Activated CD4-positive, alpha-beta T cell treated with anti-CD3 and anti-CD28 coated beads, Interleukin-2, amount 10 ng/mL, durations not matched to agents 24 days and 14 days (primary cell): ENCODE measurements at places on chromosomes 11 and 22.

- no peak for DNase-seq
- no peaks in the 10 kb centered on the region for H3K27me3 ChIP-seq
- peaks cover 15% of the 10 kb centered on the region for H3K36me3 ChIP-seq
- H3K4me1 ChIP-seq, result peaks cover 4% of the 10 kb centered on the region
- H3K4me3 ChIP-seq, result no peak overlapping the region
Measured at GRCh38 chr22:47014636-47015345, 252.3 kb downstream of the TBC1D22A start.

DNA sequence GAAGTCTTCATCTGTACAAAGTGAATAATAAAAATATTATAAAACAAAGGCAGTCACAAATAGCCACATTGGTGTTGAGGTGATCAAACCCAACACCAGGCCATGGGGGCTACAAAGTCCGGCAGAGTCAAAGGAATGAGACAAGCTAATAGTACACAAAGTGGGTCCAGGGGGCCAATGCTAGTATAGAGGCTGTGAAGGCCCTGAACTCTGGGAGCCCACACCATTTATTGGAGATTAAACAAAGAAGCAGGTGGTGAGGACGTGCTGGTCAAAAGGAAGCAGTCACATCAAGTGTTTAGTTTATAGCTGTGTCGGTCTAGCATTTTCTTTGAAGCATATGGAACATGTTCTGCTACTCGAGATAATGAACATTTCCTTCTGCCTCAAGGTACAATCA is 58.6 kb upstream of the CCT8L2 start:
- no peaks in the 10 kb centered on the region for H3K27me3 ChIP-seq
- no peak overlapping the region for H3K27ac ChIP-seq
- no peaks in the 10 kb centered on the region for H3K36me3 ChIP-seq
- H3K4me1 ChIP-seq, result no peaks in the 10 kb centered on the region
- DNase-seq, result no peak
- H3K4me3 ChIP-seq, result no peak overlapping the region

DNA sequence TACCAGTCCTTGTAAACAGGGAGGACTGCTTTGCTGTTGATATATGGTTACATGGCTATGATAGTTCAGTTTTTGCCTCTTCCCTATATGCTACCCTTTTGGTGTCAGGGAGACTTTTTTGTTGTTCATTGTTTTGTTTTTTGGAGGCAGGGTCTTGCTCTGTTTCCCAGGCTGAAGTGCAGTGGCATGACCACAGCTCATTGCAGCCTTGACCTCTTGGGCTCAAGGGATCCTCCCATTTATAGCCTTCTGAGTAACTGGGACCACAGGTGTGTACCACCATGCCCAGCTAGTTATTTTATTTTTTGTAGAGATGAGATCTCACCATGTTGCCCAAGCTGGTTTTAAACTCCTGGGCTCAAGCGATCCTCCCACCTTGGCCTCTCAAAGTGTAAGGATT is 38.6 kb upstream of the SPTBN2 start:
- H3K27ac ChIP-seq, result no peak overlapping the region
- no peaks in the 10 kb centered on the region for H3K27me3 ChIP-seq
- H3K36me3 ChIP-seq, result no peaks in the 10 kb centered on the region
- no peak for DNase-seq

DNA sequence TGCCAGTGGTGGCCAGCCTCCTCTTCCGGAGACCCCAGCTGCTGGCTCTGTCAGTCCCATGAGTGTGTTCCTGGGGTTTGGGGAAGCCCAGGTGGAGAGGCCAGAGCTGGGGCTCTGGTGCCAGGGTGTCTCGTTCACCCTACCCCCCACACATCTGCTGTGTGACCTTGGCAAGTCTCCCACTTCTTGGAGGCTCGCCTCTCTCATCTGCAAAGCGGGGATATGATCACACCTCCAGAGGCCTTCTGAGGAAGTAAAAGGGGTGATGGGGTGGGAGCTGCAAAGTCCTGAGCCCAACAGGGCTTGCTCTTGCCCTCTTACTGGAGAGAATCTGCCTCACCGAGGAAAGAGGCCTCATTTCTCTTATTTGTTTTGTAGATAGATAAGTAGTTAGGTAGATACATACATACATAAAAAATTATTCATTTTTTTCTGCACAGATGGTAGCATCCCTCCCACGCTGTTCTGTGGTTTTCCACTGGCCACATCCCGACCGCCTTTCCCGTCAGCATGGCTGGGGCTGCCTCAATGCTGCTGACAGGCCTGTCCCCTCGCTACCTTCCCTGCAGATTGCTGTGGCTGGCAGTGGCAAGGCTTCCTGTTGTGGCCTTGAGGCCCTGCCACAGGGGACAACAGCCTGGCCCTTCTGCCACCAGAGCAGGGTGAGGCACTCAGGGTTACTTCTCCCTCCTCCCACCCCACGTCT is 23.9 kb downstream of the MYO7A start:
- H3K27ac ChIP-seq, result peak overlapping the region; percentile 47
- H3K27me3 ChIP-seq, result peaks cover 12% of the 10 kb centered on the region
- H3K4me3 ChIP-seq, result peak overlapping the region; percentile 29

DNA sequence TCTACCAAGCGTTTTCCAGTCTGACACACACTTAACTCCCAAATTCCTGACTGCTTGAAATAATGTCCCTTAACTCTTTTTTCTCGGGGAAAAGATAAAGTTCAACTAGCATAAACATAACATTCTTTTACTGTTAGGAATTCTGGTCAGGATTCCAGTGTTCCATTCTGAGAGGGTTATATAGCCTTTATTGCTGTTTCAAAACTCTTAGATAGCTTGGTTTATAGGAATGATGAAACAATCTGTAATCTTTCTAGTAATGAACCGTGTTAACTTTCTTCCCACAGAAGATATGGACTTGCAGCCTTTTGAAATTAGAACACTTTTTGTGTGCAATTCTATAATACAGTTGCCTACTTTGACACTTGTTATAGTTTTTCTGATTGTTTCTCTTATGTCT is 8.6 kb downstream of the REXO2 start:
- H3K36me3 ChIP-seq, result peaks cover 59% of the 10 kb centered on the region
- H3K4me3 ChIP-seq, result no peak overlapping the region
- no peaks in the 10 kb centered on the region for H3K27me3 ChIP-seq
- peaks cover 15% of the 10 kb centered on the region for H3K4me1 ChIP-seq
- no peak overlapping the region for H3K27ac ChIP-seq
- no peak for DNase-seq

GRCh38 chr11:82975882-82976281 is 74.3 kb downstream of the DDIAS start:
- H3K36me3 ChIP-seq, result peaks cover 15% of the 10 kb centered on the region
- H3K27me3 ChIP-seq, result peaks cover 16% of the 10 kb centered on the region
- no peak for DNase-seq
- no peak overlapping the region for H3K4me3 ChIP-seq
- H3K27ac ChIP-seq, result no peak overlapping the region

- DNase-seq, result no peak
- peak overlapping the region; percentile 89 for H3K27ac ChIP-seq
- peak overlapping the region; percentile 83 for H3K4me3 ChIP-seq
- H3K27me3 ChIP-seq, result no peaks in the 10 kb centered on the region
- peaks cover 23% of the 10 kb centered on the region for H3K4me1 ChIP-seq
Measured at GRCh38 chr11:119030029-119030328, 698 bp downstream of the SLC37A4 start.

- no peak for DNase-seq
- H3K4me3 ChIP-seq, result no peak overlapping the region
- H3K36me3 ChIP-seq, result no peaks in the 10 kb centered on the region
Measured at GRCh38 chr11:7473717-7474116, 11.6 kb upstream of the OLFML1 start.

DNA sequence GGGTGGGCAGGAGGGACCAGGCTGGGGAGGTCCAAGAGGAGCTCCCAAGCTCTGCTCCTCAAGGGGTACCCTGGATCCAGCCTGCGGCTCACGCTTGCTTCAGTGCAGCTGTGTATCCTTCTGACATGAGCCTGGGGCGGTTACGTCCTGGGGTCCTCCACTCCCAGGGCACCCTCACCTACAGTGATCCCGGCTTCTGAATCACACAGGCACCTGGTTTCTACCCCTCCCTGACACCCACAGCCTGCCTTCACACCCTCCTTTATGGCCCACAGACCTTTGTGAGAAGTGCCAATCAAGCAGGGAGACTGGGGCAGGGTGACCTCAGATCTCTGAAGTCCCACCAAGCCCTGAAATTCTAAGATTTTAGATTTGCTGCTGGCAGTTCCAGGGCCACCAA is 1.5 kb downstream of the MPST start:
- peaks cover 4% of the 10 kb centered on the region for H3K36me3 ChIP-seq
- no peaks in the 10 kb centered on the region for H3K27me3 ChIP-seq
- no peak overlapping the region for H3K4me3 ChIP-seq

GRCh38 chr22:26977741-26978376 is 320.5 kb downstream of the MIAT start:
- no peaks in the 10 kb centered on the region for H3K36me3 ChIP-seq
- H3K27me3 ChIP-seq, result no peaks in the 10 kb centered on the region
- DNase-seq, result no peak
- H3K4me3 ChIP-seq, result no peak overlapping the region

- no peak for DNase-seq
- no peaks in the 10 kb centered on the region for H3K27me3 ChIP-seq
- H3K4me3 ChIP-seq, result no peak overlapping the region
- H3K36me3 ChIP-seq, result no peaks in the 10 kb centered on the region
Measured at GRCh38 chr11:113404859-113405430, 17.4 kb downstream of the ANKK1 start.

- H3K36me3 ChIP-seq, result no peaks in the 10 kb centered on the region
- no peak overlapping the region for H3K4me3 ChIP-seq
- DNase-seq, result no peak
- H3K4me1 ChIP-seq, result no peaks in the 10 kb centered on the region
Measured at GRCh38 chr11:10580623-10581022, 12.2 kb upstream of the LYVE1 start.

DNA sequence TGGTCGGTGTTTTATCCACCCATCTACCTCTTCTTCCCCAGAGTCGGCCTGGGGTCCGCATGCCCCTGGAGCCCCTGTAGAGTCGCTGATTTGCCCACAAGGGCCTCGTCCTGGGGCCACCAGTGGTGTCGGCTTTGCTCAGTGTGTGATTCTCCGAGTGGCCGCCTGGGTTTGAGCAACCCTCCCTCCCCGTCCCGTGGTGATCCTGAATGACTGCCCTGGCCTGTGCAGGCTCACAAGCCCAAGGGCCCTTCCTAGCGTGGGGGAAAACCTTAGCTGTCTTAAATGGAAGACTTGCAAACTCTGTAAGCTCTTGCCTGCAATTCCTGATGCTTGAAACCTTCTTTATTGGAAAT is 128.3 kb downstream of the OSBP2 start:
- H3K27me3 ChIP-seq, result peaks cover 47% of the 10 kb centered on the region
- peak overlapping the region; percentile 24 for H3K4me3 ChIP-seq
- peaks cover 7% of the 10 kb centered on the region for H3K4me1 ChIP-seq
- no peak overlapping the region for H3K27ac ChIP-seq
- DNase-seq, result no peak

DNA sequence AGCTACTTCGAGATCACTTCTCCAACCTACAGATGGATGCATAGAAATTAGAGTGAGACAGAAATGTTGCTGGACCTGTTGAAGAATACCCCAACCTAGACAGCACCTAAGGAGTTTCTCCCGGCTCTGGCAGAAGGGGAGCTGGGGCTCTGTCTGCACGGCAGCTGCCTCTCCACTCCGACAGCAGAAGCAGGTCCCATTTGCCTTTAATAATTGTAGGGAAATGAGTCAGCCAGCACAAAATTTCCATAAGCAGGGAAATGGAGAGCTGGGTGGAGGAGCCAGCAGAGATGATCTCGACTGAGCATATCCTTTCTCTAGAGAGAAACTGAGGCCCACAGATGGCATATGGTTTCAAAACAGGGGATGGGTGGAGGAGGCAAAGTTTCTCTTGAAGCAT is 80.1 kb downstream of the EFCAB6 start:
- no peak overlapping the region for H3K27ac ChIP-seq
- DNase-seq, result peak; percentile 29
- no peaks in the 10 kb centered on the region for H3K4me1 ChIP-seq
- peaks cover 9% of the 10 kb centered on the region for H3K27me3 ChIP-seq
- no peaks in the 10 kb centered on the region for H3K36me3 ChIP-seq

GRCh38 chr11:75639762-75640181 is 29.1 kb downstream of the MAP6 start:
- no peaks in the 10 kb centered on the region for H3K4me1 ChIP-seq
- no peak overlapping the region for H3K4me3 ChIP-seq
- H3K27ac ChIP-seq, result no peak overlapping the region
- no peak for DNase-seq

DNA sequence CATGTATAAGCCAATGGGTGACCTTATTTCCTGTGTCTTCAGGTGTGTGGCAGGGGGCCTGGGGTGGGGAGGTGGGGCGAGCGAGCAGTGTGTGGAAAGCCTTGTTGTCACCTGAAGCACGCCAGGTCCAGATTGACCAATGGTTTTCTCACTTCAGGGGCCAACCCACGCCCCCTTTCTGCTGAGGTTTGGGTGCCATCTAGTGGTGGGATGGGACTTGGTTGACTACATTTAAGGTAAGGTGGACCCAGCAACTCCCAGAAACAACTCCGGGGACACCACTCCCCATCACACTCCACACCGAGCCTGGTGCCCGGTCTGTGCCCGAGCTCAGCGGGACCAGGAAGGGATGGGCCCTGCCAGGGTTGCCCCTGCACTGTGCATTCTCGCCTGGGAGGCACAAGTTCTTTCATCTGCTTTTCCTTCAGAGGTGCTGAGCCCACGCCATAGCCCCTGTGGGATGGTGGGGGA is 40.0 kb downstream of the TPCN2 start:
- H3K4me3 ChIP-seq, result no peak overlapping the region
- peaks cover 14% of the 10 kb centered on the region for H3K36me3 ChIP-seq
- no peak overlapping the region for H3K27ac ChIP-seq
- DNase-seq, result peak; percentile 87

DNA sequence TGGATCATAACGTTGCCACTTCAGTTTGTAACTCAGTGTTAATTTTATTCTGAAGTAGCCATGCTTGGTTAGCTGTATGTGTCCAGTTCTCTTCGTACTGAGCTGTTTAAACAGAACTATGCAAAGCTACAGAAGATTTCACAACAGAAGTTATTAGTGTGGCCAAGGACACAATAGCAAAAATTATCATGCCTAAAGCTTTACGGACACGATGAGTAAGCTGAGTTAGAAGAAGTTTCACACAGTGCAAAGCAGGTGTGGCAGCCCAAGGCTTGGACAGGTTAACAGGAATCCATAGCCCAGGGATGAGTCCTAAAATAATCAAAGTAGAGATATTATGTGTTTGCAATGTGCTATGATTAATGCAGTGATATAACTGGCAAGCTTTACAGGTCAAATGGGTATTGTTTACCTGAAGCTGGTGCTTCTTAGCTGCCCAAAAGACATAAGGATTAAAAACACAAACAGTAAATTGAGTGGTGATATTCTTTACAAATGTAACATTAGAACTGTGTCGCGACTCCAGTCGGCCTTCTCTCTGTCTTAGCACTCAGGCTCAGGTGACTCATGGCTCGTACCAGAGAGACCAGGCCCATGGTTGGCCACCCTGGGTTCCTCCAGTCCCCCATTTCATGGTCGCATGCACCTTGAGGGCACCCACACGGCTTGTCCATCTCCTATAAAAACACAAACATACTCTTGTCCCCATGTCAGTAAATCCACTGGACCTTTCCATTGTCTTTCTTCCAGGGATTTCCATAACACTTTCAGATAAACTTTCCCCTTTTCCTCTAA is 35.5 kb upstream of the NCAM1 start:
- H3K27ac ChIP-seq, result no peak overlapping the region
- H3K36me3 ChIP-seq, result no peaks in the 10 kb centered on the region
- H3K4me1 ChIP-seq, result no peaks in the 10 kb centered on the region
- H3K27me3 ChIP-seq, result peaks cover 3% of the 10 kb centered on the region
- no peak for DNase-seq

- H3K27me3 ChIP-seq, result no peaks in the 10 kb centered on the region
- DNase-seq, result no peak
- H3K4me1 ChIP-seq, result peaks cover 4% of the 10 kb centered on the region
- peaks cover 10% of the 10 kb centered on the region for H3K36me3 ChIP-seq
Measured at GRCh38 chr11:72300268-72300667, 56.3 kb upstream of the PHOX2A start.

- no peak overlapping the region for H3K4me3 ChIP-seq
- H3K27ac ChIP-seq, result no peak overlapping the region
- H3K36me3 ChIP-seq, result no peaks in the 10 kb centered on the region
Measured at GRCh38 chr11:133687781-133688180, 155.5 kb upstream of the OPCML start.
